Stimulated activated CD4-positive, alpha-beta T cell treated with anti-CD3 and anti-CD28 coated beads, Interleukin-1b, Interleukin-23, amount 100 ng/mL, for 1 hour (primary cell): ENCODE measurements at places on chromosomes 4 and X.

DNA sequence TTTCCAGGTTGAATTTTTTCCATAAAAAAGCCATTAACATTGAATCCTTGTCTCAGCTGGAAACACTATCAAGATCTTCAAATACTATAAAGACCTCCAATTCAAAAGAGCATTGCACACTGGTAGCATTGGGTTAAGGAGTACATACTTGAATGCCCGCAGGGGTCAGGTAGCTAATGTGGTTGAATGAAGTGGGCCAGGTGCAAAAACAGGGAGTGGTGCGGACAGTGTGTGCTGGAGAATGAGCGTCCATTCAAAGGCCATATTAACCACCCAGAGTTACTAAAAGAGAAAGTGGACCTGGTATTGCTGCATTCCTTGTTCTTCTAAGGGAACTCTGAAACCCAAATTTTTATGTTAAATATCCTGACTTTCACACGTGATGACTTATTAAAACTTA lies 91.6 kb downstream of the NYX start:
- no peak for DNase-seq

DNA sequence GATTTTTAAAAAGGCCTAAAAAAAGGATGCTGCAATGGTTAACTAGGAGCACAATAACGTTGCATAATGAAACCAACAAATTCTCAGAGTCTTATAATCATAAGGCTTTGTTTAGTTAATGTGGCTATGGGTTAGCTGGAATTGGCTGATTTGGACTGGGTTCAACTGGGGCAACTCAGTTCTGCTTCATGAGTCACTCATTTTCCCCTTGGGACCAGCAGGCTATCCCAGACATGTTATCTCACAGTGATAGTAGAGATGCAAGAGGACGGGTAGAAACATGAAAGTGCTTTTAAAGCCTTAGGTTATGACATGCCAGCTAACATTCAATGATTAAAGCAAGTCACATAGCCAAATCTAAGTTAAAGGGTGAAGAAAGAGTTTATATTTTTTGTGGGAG lies 189.2 kb upstream of the GK2 start:
- DNase-seq = no peak

DNA sequence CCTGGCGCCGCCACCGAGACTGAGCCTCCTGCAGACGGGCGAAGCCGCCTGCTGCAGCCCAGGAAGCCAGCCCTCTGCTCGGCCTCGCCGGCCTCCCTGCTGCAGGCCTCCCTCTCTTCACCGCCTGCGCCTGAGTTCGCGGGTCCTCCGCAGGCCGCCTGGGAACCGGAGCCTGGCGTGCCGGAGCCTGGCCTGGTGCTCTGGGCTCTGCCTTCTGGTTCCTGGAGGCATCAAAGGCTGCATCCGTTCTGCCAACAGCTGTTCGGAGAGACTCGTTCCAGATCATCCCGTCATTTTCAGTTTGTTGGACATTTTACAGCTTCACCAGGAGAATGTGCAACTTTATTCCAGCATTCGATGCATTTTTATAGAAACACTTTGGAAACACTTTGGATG lies 178.0 kb downstream of the DCLK2 start:
- no peak for DNase-seq

DNA sequence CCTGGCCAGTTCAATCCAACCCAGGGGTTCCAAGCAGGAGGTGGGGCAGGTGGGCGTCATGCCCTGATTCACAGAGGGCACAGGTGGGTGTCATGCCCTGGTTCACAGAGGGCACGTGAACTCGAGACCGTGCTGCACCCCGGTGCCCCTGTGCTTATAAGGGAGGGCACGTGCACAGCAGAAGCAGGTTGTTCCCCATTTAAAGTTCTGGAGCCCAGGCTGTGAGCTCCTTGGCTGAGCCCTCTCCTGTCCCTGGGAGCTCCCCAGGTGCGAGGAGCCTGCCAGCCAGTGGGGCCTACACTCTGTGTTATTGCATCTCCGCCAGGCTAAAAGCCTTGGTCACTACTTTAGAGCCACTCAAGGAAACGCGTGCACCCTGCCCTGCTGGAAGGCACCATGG lies 3.2 kb upstream of the CPZ start:
- no peak for DNase-seq

DNA sequence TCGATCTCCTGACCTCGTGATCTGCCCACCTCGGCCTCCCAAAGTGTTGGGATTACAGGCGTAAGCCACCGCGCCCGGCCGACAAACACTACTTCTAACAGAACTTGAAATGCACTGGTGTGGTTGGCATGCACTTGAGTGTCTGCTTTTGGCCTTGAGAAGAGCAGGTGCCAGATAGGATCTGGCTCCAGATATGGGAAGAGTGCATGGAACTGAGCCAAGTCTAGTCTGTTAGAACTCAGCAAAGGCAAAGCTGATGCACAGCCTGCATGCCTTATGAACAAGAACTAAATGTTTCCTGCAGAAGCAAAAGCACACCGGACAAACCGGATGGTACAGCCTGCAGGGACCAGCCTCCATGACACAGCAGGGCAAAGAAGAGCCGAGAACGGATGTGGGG lies 35.1 kb upstream of the TBL1X start:
- no peak for DNase-seq

- no peak for DNase-seq
Measured at GRCh38 chrX:136759968-136760367, 20.8 kb downstream of the ARHGEF6 start.

GRCh38 chr4:103422467-103423219 lies 224.5 kb upstream of the CENPE start:
- DNase-seq = no peak
